ENCODE measurements at places on chromosomes 5 and 9.
A peak's percentile ranks its signal among the peaks of the same experiment; 100 is the strongest.

GRCh38 chr5:62488531-62488930, 76.0 kb downstream of the IPO11 start:
- DNase-seq: no peak

DNA sequence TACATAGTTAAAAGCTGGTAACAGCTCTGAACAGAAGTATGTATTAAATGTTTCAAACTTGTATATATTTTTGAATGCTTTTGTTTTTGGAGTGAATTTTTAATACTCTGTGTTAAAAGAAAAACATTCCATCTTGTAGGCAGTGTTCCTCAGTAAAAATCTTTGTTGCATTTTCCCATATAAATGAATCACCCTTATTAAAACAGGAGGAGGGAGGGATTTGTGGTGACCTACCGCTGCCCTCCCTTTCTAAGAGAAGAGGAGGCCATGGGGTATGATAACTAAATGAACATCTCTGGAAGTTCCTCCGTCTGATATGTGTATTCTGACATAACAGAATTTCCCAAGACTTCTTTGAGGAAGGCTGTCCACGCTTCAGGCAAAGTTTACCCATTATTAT, 53.4 kb downstream of the INIP start:
- DNase-seq: no peak

- DNase-seq: no peak
Measured at GRCh38 chr5:149188383-149188782, 47.1 kb downstream of the ABLIM3 start.

- DNase-seq: no peak
Measured at GRCh38 chr9:137881591-137882505, 4.3 kb downstream of the CACNA1B start.

- DNase-seq: no peak
Measured at GRCh38 chr5:68479524-68479923, 264.0 kb downstream of the PIK3R1 start.

DNA sequence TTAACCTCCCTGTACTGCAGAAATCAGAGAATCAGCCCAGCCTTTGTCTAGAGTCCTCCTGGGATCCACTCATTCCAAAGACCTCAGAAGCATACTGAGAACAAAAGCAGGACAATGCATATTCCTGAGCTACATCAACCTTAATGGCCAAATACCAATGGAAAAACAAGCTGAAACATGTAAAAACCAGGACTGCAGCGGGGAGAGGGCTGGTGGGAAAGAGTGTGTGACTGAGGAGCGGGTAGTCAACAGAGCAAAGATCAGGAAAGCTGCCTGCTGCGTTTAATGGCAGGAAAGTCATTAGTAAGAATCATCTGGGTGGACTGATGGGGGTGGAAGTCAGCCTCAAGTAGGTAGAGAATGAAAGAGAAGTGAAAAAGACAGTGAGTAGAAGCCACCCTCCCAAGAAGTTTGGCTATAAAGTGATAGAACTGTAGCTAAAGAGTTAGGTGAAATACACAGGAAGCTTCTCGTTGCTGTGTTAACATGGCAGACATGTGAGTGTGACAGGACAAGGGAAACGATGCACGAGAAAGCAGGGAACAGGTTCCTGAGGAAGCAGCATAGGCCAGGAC, 88.1 kb downstream of the OTULIN start:
- no peak for DNase-seq

DNA sequence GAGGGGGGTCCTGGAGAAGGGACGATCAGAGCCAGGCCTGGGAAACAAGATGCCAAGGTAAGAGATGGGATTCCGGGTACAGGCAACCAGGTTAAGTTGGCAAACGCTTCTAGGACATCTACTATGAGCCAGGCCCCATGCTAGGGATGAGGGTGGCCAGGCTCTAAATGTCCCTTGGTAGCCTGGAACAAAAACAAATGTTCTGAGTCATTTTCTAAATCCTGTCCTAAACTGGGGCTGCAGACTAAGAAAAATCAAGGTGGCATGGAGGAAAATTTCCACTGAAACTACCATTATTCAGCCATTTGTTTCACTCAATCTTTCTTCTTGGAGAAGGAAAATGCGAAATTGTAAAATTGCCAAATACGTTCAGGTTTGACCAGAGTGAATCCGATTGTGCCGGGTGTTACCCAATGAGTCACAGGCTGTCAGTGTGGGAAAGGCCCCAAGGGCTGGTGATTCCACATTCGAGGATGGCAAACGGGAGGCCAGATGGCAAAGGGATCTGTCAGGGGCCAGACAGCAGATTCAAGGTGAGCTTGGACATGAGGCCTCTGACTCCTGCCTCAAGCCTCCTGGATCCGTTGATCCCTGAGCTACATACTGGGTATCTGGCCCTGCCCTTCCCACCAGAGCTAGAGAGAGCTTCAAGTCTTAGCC, 57.6 kb downstream of the PAX5 start:
- DNase-seq: no peak

- no peak for DNase-seq
Measured at GRCh38 chr5:139146809-139147482, 51.2 kb downstream of the SIL1 start.

- DNase-seq: no peak
Measured at GRCh38 chr9:70921136-70921535, 200.3 kb downstream of the TRPM3 start.

DNA sequence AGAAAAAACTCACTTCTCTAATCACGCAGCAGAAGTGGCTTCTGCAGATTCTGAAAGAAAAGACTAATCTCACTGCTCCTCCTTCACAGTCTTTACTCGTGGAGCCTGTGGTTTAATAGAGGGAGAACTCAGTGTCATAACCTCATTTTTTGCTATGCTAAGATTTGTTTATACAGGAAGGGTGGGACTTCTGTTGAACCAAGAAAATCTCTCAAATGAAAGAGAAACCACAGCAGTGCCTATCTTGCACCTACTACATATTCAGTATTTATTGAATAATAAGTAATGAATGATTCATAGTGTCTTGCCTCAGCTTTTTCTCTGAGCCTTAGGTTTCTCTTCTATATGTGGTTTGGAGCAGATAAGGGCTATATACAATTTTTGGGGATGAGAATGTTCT, 136.1 kb upstream of the DMAC1 start:
- no peak for DNase-seq

- DNase-seq: peak; percentile 53
Measured at GRCh38 chr5:129767927-129768380, 20.1 kb downstream of the MINAR2 start.

- no peak for DNase-seq
Measured at GRCh38 chr9:76878933-76879332, 27.0 kb downstream of the PRUNE2 start.

DNA sequence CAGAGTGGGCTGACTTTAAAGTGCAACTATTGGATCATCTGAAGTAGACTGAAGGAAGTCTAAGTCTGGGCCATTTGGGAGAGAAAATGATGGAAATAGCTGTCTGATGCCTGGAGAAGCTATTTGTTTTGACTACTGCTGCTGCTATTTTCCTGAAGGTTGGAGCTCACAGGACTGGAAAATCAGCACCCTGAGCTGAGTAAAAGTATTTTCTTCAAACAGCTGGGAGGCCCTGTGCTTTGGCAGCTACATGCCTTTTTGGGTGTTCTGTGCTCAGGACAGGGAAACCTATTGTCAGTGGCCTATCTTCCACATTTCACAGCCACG, 302.6 kb downstream of the ENC1 start:
- no peak for DNase-seq

- no peak for DNase-seq
Measured at GRCh38 chr9:113957821-113958341, 81.8 kb downstream of the ZNF618 start.

DNA sequence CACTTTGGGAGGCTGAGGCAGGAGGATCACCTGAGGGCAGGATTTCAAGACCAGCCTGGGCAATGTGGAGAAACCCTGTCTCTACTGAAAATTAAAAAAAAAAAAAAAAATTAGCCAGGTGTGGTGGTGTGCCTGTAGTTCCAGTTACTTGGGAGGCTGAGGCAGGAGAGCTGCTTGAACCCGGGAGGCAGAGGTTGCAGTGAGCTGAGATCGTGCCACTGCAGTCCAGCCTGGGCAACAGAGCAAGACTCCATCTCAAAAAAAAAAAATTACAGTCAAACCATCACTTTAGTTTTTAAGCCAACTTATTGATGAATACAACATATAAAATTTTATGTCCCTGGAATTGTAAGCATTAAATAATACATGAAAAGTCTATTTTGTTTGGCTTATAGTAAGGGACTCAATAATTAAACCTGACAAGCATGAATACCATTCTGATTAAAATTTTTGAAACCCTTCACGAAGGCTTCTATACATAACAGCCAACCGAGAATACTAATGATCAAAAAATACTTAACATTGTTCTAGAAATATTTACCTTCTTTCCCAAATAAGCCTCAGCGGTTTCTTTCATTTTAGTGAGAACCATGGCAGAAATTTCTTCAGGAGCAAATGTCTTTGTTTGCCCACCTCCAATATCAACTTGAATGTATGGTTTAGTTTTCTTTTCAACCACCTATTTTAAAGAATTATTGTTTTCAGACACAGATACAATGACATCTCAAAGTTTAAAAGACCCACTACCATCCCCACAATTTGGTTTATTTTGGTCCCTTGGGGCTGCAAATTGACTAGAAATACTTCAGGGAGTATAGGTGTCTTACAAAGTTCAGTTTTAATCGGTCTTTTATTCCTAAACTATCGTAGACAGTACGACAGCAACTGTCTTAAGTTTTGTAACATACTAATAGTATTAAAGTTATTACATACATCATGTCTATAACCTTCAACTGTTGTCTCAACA, 1.2 kb downstream of the HSPA5 start:
- no peak for DNase-seq

DNA sequence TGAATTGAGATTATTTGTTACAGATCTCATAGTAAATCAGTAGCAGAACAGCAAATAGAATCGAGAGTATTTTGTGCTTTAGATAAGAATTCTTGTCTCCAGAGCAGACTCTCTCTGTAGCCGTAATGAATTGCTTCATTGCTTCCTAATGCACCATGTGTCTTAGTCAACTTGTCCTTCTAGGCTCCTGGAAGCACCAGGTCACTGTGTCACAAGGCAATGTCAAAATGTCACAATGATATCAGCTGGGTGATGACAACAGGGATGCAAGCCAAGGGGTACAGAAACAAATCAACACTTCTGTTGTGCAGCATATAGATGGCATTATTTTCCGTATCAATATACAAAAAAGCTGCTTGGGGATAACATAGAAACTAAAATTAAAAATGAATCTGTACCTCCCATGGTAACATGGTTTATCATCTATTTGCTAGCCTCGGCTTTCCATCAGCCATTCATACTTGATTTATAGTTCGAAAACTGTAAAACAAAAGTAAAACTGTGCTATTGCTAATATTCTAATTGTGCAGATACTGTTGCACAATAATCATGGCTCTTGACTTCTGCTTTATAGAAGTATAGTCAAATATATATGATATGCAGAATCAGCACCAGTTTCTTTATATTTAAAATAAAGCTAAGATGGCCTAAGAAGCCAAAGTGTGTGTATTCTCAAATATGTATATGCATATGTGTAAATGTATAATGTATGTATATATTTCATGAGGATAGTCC, 435.9 kb upstream of the TLE4 start:
- DNase-seq: no peak

DNA sequence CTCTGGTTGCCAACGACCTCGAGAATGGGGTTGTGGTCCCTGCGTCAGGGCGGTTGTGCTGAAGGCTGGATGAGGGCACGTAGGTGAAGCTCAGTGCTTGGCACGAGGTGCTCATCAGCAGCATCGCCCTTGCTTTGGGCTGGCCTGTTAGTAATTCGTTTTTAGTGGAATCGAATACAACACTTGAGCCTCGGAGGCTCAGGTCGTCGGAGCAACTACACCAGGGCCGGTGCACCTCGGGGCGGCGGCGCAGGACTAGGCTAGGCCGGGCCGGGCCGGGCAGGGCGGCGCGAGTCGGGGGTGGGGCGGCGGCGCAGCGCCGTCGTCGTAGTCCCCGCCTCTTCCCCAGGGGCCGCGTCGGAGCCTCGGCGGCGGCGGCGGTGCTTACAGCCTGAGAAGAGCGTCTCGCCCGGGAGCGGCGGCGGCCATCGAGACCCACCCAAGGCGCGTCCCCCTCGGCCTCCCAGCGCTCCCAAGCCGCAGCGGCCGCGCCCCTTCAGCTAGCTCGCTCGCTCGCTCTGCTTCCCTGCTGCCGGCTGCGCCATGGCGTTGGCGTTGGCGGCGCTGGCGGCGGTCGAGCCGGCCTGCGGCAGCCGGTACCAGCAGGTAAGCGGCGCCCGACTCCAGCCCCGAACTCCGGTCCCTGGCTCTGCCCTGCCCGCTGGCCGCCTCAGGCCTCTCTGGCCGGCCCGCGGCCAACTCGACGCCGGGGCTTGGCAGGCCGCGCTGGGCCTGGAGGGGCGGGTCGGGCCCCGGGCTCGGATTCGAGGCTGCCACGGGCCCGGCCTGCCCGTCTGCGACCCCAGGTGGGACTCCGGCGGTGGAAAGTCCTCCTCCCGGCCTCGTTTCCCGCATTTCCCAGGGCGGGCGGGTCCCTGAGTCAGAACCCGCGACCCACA, at the start of gene NDFIP1:
TSS of gene NDFIP1 (plus strand) at position 348 of the 899 bp plus-strand sequence. CDS start at position 544, 196 bp downstream.
- peak; percentile 91 for DNase-seq

DNA sequence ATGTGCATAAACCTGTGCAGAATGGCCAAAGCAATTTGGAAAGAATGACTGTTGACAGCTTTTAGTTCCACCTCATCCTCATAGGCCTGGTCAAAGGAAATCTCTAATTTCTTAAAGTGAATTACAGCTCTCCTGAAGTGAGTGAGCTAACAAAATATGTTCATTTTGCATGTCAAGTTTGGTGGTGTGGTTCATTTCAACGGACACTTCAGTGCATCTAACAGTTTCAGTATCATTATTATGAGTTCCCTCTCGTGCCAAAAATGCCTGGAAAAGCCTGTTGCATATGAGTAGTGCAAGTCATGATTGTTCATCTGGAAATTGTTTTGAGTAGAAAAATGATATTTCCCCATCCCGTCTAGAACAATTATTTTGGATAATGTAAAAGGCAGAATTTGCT, 53.2 kb upstream of the HMHB1 start:
- no peak for DNase-seq

Data from activated naive CD8-positive, alpha-beta T cell treated with anti-CD3 and anti-CD28 coated beads for 36 hours (primary cell).